ENCODE measurements at places on chromosomes 12 and 14.
A peak's percentile ranks its signal among the peaks of the same experiment; 100 is the strongest.

GRCh38 chr12:95943330-95943842, at the start of gene AMDHD1:
Gene AMDHD1, plus strand, starts transcription at chr12:95943331. Its CDS starts 68 bp downstream, at chr12:95943399.
- peak; percentile 48 for DNase-seq

DNA sequence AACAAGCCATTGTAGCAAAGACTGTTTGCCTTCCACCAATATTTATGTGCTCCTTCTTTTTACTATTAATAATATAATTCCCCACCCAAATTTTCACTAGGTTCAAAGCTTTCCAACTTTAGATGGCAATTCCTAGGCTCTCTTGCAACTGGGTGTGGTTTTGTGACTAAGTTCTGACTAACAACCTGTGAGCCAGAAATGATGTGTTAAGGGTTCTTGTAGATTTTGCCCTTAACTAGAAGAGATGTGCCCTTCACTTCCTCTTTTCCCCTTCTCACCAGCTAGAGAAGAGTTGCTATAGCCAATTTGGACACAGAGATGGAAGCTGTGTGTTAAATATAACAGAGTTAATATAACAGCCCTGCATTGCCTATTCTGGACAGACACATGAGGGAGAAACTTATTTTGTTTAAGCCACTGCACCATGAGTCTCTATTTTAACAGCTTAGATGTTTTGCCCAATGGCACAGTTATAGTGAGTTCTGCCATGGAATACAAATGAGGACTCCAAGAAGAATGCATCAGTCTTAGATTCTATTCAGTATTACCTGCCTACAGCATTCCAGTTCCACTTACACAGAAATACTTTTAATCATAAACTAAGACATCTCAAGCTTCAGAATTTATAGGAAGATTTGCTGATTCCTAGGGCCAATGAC, 216.2 kb downstream of the DUSP6 start:
- DNase-seq = no peak

GRCh38 chr12:50524621-50525020, 19.8 kb downstream of the DIP2B start:
- DNase-seq = no peak

GRCh38 chr12:124995200-124995961, 1.9 kb downstream of the BRI3BP start:
- no peak for DNase-seq

- DNase-seq = no peak
Measured at GRCh38 chr12:89087149-89087825, 265.0 kb downstream of the DUSP6 start.

DNA sequence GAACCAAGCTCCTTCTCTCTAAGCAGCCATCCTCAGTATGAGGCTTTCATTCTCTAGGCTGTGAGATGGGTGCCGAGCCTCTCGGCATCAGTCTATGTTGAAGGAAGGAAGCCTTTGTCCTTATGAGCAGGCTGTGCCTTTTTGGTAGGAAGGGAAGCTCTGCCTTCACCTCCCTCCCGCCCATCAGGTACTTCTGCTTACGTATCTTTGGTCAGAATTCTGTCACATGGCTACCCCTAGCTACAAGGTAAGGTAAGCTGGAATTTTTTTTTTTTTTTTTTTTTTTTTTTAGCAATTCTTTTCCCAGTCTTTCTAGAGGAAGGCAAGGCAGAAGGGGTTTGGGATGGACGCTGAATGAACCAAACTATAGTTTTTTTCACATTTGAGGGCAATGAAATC, 16.9 kb downstream of the BATF start:
- DNase-seq = no peak

- no peak for DNase-seq
Measured at GRCh38 chr12:119744900-119745606, 77.1 kb downstream of the PRKAB1 start.

DNA sequence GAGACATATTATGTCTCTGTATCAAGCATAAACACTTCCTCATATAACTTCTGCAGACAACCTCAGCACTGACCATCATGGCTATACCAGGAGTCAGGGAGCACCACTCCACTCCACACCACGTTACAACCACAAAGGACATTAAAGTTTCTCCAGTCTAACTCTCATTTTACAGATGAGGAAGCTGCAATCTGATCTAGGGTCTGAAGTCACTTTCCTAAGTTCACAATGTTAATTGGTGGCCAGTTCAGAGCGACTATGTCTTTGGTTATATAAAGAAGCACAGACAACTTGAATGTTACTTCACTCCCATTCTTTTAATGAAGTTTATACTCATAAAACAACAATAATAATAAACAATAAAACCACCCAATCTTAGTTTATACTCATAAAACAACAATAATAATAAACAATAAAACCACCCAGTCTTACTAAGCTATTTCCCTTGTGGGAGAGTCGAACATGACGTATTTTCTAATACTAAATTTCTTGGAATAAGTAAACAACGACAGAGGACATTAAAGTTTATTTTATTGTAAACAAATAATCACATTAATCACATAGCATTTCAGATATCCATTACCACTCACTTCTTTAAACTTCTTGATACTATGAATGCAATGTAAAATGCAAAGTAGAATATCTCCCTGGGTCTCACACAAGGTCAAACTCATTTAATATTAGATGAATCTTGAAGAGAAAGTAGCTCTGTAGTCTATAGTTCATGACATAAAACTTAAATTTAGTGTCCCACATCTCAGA, 72.4 kb upstream of the SSTR1 start:
- no peak for DNase-seq

- DNase-seq = no peak
Measured at GRCh38 chr14:34012978-34013720, 62.3 kb upstream of the EGLN3 start.

- no peak for DNase-seq
Measured at GRCh38 chr14:45123271-45123670, 11.0 kb downstream of the FKBP3 start.

DNA sequence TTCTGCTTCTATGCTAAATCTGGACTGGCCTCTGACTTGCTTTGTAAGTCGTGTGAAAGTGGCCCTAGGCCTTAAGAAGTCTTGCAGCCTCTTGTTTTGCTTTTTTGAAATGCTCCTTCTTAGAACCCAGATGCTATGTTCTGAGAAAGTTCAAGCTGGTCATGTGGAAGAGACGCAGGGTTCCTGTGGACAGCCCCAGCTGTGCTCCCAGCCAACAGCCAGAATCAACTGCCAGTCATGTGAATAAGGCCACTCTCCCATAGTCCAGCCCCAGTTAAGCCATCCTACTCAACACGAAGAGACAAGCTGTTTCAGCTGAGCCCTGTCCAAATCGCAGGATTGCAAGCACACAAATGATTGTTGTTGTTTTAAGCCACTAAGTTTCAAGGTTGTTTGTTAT, 37.3 kb upstream of the TBPL2 start:
- DNase-seq = no peak

DNA sequence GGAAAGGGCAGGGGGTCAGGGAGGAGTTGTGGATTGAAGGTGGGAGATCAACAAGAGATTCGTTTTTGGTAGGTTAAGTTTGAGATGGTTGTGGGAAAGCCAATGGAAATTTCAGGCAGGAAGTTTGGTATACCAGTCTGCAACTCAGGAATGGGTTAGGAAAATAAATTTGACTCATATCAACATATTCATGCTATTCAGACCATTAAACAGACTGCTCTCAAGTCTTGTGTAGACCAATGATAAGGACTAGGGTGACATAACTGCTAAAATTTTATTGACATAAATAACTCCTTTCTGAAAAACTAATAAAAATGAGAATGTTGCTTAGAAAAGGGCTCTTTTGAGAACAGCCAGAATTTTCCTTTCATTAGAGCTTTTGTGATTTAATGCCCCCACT, 60.0 kb downstream of the PLEKHA5 start:
- no peak for DNase-seq

DNA sequence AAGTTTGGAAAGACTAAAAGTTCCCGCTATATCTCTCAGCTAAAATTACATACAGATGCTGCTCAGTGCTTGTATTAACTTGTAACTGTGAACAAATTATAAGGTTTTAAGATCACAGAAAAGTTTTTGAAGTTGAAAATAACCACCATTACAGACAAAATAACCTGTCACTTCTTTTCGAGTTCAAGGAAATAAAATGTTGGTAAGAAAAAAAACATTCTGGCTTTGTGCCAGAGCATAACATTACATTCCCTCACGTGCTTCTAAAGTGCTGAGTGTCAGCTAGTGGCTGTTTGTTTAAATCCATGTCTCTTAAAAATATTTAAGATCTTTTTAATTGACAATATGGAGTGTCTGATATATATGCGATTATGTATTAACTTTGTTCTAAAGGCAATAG, 27.2 kb upstream of the ADAMTS20 start:
- DNase-seq = no peak

DNA sequence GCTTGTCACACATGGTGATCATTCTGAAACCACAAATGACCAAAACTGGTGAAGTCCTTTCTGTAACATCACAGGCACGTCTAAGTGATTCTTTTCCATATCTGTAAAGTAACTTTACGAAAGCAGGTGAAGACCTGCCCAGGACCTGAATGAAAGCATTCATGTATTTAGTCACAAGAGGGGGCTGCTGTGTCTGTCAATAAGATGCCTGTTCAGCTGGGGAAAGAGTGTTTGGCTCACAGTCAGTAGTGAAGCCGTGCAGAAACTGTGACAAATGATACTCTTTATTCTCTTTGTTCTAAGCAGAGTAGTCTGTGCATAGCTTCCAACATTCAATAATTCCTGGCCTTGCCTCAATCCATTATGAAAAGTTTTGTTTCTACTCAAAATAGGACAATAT, 373.5 kb upstream of the OR4E1 start:
- no peak for DNase-seq

- DNase-seq = no peak
Measured at GRCh38 chr14:51201890-51202289, 38.2 kb upstream of the TMX1 start.

GRCh38 chr12:106332536-106332935, 25.0 kb upstream of the POLR3B start:
- no peak for DNase-seq

DNA sequence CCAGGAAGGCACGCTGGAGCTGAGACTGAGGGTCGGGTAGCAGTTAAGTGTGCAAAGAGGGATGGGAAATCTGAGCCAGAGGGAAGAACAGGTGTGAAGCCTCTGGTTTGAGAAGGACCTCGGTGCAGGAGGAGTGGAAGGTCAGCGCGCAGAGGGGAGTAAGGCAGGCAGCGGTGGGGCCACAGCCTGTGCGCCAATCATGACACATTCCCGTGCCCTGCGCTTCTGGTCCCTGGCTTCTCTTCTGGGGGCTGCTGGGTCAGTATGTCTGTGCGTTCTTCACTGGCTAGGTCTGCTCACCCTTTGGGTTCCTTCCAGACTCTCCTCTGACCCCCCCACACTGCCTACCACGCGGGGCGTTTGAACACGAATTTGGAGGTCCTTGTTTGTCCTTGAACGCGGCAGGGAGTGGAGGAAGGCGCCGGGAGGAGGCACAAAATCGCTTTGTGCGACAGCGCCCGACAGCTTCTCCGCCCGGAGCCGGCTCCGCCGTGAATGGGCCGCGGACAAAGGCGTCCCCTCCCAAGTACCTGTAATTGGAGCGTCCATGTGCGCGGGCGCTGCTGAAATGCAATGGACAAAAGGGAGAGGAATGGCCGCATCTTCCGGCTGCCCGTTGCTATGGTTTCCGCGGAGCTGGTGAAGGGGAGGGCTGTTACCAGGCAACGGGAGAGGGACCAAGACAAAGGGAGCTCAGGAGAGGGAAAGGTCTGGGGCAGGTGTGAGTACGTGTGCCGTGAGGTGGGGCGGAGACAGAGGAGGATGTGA, 207.2 kb upstream of the SRRM4 start:
- DNase-seq = no peak

DNA sequence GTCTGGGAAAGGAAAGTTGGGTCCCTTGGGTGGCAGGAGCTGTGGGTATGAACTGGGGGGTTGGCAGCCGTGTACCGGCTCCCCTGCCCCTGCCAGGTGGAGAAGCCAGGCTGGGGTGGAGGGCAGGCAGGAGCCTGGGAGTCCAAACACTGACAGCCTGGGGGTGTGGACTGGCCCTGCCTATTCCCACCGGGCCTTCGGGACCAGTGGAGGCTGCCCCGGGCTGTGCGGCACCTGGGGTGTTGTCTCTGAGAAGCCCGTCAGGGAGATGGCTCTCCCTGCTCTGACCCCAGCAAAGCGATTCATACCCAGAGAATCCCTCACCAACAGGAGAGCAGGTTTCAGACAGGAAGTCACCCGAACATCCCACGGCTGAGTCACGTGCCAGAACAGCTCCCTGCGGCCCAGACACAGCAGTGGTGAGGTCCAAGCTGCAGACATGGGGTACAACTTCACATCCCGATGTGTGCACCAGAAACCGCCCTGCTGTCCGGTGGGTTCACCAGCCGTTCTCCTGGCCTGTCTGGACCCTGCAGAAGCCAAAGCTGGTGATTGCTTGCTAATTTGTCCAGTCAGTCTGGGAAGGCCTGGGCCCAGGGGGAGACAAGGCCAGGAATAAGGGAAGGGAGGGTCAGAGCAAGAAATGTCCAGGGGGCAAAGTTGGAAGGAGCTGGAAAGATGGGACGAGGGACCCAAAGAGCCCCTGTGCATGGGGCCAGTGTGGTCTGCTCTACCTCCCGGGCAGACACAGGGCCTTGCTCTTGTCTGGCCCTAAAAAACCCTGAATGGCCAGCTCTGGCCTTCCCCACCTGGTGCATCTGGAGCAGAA, 2.1 kb upstream of the GPR132 start:
- peak; percentile 64 for DNase-seq
